Activated CD8-positive, alpha-beta memory T cell treated with anti-CD3 and anti-CD28 coated beads for 1 hour (primary cell): ENCODE measurements at places on chromosomes 4 and X.

- no peak for DNase-seq
Observed at GRCh38 chr4:89797117-89797516, 39.8 kb downstream of the SNCA start.

GRCh38 chrX:47568656-47569295 is 7.8 kb downstream of the ARAF start:
- DNase-seq = no peak

- DNase-seq = no peak
Observed at GRCh38 chr4:128571747-128572146, 237.8 kb upstream of the JADE1 start.

DNA sequence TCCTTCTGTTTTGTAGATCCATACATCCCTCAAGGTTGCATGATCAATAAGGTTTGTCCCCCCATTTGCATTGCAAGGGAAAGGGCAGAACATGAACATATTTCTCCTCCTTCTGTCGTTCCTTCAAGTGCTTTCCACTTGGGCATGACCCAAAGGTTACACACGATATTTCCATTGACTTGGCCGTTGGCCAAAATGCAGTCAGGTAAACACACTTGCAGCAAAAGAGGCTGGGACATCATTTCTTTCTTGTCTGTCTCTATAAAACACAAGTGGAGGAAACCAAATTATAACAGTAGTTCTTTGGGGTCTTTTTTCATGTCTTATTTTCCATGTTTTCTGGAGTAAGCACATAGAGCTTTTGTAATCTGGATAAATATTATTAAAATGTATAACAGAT is 156.1 kb downstream of the FRAS1 start:
- no peak for DNase-seq

DNA sequence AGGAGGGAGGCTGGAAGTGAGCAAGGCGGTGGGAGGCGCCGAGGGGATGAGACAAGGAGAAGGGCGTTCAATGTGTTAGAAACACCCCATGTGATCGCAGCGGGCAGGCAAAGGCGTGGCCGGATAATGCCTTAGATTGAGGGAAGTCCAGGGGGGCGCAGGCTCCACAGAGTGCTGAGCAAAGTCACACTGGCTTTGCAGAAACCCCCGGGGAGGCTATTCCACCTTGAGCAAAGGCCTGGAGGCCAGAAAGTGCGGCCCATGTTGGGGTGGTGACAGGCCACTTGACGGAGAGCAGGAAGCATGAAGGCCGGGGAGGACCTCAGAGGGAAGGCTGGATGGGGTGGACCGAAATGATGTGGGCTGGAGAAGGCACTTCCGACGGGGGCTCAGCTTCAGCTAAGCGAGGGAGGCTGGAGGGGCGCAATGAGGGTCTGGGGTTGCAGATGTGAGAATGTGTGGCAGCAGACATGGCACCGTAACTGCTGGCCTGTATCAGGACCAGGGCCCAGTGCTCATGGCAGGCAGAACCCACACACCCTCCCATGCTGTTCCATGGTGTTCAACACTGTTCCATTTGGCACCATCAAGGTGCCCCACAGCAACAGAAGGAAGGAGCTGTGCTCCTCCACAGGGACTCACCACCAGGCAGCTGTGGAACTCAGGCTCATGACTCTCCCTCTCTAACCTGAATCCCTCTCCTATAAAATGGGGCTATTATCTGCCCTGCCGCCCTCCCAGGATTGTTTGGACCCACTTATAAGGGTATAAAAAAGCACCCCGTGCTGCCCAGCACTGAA is 50.3 kb downstream of the HMX1 start:
- DNase-seq = no peak

DNA sequence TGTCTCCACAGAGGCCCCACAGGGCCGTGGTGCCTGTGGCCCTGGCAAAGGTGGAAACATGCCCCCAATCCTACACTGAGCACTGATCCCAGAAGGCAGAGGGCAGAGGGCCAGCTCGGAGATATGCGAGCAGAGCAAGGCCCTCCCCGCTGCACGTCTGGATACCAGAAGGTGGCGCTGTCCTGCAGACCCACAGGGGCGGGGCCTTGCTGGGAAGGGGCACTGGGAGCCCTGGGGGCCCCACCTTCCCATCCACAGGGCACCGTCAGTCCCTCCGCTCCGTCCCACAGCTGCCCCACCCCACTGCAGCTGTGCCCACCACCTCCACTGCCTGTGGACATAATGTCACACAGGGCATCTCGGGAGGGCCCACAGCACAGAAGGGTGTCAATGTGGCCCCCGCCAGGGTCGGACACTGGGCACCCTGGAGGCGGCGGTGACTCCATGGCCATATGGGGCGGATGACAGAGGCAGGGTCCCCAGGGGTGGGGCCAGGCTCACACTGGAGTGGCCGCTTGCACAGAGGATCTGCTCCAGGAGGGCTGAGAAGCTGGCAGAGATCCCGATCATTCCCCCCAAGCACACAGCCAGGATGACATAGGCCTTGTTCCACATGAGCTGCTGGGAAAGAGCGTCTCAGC is 4.8 kb downstream of the SLC49A3 start:
- DNase-seq = no peak

GRCh38 chr4:39750216-39750615 is 52.3 kb downstream of the UBE2K start:
- no peak for DNase-seq

DNA sequence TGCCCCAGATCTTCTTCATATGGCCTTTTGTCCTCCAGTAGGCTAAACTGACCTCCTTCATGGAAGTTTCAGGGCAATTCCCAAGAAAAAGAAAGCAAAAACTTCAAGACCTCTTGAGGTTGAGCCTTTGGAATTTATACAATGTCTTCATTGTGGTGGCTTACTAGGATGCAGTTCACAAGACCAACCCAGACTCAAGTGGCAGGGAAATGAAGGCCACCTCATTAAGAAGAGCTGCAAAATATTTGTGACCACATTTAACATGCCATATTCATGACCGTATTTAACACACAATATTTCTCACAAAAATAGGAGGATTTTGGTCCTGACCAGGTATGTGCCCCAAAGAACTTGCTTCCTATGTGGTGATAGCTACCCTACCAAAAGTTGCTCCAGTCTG is 605.5 kb upstream of the PITX2 start:
- no peak for DNase-seq

DNA sequence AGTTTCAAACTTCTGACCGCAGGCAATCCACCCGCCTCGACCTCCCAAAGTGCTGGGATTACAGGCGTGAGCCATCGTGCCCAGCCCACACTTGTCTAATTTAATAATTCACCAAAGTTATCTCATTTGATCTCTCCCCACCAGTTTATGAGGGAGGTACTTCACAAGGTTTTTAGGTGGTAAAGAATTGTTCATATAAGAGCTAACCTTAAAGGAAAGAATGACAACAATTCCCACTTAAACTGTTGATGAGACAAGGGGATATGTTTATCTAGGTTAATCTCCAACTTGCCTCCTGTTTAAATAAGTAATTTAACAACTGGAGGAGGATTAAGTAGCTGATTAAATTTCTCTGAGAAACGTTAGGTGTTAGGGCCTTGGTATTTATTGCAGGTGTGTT is 117.6 kb upstream of the CBLL2 start:
- no peak for DNase-seq

- no peak for DNase-seq
Observed at GRCh38 chrX:45445745-45446412, 245.2 kb upstream of the DIPK2B start.

GRCh38 chr4:101141230-101141629 is 206.1 kb downstream of the PPP3CA start:
- no peak for DNase-seq

DNA sequence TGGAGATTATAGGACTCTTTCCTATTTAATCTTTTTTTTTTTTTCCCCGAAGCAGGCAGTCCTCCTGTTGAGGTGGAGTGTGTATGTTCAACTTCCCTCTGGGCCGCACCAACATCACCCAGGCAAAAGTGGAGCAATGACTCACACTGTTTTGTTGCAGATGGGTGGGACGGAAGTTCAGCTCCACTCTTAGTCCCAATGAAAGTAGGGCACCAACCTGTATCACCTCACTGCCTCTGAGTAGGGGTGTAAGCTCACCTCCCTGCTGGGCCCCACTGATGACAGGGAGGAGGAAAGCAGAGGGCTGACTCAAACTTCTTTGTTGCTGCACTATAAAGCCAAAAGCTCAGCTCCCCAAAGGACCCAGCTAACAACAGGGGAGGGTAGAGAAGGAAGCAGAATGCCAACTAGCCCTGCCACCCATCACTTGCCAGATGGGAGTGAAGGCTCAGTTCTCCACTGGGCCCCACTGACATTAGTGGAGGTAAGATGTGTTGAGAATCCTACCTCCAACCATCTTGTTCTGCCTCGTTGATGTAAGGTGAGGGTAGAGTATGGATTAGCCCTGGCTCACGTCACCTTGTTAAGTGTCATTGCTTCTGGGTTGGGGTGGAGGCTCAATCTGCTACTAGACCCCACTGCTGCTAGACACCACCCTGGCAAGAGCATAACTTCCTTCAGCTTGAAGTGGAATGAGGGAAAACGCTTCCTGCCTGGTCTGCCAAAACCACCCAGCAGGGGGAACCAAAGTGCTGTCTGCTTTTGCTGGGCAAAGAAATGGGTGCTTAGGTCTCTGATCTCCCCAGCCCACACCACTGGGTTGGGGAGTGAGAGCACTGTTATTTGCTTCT is 14.1 kb downstream of the RPS6KA3 start:
- no peak for DNase-seq

GRCh38 chr4:154719087-154719486 is 24.7 kb upstream of the LRAT start:
- DNase-seq = no peak

GRCh38 chr4:9952415-9952950 is 68.8 kb downstream of the SLC2A9 start:
- DNase-seq = no peak

DNA sequence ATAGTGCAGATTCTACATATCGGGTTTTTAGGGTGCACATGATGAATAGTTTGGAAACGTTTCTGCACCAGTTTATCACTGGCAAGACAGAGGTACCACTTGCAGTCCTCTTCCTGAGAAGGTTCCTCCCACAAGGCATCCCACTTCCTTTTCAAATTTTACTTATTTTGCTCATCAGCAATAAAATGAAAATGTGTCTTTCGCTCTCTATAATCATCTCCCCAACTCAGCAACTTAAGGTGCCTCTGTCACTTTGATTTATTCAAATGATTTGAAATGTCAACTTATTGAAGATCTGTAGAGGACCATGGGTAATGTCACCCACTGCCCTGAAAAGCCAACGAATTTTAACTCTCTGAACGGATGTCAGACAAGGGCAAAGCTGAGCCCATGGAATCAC is 53.2 kb downstream of the VGLL1 start:
- no peak for DNase-seq

GRCh38 chrX:154761977-154762536 is 607 bp upstream of the DKC1 start:
- DNase-seq = no peak

DNA sequence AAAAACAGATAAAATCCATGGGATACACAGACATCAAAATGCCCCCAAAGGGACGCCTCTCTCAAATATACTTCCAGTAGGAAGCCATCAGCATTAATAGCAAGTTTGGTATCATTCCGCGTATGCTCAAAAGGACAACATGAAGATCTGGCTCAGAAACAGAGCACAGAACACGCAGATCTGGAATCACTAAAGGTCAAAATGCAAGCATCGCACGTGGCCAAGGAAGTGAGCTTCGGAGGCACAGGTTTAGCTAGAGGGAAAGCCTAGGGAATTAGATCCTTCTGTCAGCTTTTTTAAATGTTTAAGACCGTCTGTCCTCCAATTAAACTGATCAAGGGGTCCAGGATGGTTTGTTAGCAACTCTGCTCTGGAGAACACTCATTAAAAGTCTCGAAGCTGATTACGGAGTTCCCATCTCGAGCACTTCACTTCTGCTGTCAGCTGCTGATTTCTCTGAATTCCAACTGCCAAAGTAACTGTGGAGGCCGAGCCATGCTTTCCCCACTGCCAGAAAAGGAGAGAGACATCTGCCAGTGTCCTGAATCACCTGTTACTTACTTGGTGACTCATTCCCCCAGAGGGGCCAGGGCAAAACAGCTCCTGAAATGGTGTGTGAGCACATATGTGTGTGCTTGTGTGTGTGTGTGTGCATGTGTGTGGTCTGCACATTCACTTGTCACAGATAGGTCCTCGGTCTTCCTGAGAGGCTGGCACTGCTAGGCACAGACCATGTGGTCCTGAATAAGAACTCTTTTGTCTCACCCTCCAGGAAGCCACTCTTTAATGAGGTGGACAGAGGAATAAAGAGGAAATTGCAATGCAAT is 177.7 kb upstream of the PPARGC1A start:
- no peak for DNase-seq

GRCh38 chrX:45502396-45502795 is 301.7 kb upstream of the DIPK2B start:
- no peak for DNase-seq

- DNase-seq = no peak
Observed at GRCh38 chr4:86810847-86811246, 38.3 kb downstream of the SLC10A6 start.

DNA sequence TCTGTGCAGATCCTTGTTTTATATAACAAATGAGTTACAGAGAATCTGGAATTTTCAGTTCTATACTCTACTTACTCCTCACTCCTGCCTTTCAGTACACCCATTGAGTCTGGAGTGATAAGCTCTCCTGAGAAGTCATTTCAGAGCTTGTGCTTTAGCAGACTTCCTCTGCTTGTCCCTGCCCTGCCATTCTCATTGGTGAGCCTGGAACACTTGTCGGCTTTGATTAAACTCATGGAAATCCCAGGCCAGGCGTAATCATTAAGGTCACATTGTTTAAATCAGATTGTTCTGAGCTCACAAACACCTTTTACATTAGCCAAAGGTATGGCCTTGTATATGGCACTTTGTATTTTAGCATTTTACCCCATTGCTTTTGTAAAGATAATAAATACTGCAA is 102.7 kb downstream of the CNKSR2 start:
- DNase-seq = no peak

GRCh38 chr4:45910511-45910910 is 213.3 kb downstream of the GABRG1 start:
- DNase-seq = no peak
